ENCODE measurements at places on chromosomes 4 and X.
A peak's percentile ranks its signal among the peaks of the same experiment; 100 is the strongest.

DNA sequence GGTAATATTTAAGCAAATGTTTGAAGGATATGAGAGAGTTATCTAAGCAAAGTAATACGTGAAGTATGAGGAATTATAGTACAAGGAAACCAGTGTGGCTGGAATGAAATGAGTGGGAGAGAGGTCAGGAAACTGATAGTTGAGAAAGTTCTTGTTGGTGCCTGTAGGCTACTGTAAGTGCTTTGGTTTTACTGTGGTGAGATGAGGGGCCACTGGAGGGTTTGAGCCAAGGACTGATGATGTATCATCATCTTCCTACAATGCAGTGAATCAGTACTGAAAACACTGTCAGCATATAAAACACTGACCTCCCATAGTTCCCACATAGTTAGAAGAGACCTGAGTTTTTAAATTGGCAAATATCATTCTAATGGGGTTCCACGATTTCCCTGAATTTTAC, 367.5 kb upstream of the CTSO start:
- peak; percentile 98 for DNase-seq

DNA sequence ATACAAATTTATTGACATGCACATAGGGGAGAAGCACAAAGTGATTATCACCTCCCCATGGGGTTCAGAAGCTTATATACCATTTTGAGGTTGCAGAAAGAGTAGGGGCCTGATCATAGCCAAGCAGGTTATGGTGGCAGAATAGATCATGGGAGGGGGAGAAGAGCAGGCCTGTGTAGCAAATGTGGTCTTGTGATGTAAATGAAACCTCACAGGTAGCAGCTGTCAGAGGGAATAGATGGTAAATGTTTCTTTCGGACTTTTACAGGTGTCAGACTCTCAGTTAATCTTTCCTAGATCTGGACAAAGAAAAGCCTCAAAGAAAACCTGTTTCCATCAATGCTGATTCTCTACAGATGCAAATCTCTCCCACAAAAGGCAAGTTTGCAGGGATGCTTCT, 84.4 kb downstream of the CFAP299 start:
- no peak for DNase-seq

DNA sequence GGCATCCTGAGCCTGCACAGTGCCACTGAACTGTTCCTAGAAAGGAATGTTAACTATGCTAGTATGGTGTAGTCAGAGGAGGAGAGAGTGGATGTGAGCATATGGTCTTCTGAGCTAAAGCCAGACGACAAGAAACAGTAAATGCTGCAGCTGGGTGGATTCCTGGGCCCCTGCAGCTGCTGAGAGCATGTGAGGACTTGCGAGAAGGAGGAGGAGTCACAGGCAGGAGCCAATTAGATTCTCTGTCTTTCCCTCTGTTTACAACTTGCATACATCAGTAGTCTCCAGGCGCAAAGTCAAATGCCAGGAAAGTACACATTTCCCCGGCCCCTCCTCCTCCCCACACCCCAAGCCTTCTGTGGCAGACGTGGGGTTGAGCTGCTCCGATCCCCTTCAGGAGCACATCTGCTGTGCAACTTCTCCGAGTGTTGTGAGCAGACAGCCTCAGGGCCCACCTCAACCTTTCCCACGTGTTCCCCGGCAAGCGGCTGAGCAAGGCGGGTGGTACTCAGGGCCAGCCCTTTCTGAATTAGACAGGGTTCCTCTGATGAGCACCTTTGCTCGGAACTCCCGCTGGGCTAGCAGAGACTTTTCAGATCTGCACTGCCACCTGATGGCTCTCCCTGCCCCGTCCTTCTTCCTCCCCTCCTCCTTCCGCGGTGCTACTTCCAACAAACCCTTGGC, 108.7 kb upstream of the ATP6AP2 start:
- DNase-seq: peak; percentile 62

DNA sequence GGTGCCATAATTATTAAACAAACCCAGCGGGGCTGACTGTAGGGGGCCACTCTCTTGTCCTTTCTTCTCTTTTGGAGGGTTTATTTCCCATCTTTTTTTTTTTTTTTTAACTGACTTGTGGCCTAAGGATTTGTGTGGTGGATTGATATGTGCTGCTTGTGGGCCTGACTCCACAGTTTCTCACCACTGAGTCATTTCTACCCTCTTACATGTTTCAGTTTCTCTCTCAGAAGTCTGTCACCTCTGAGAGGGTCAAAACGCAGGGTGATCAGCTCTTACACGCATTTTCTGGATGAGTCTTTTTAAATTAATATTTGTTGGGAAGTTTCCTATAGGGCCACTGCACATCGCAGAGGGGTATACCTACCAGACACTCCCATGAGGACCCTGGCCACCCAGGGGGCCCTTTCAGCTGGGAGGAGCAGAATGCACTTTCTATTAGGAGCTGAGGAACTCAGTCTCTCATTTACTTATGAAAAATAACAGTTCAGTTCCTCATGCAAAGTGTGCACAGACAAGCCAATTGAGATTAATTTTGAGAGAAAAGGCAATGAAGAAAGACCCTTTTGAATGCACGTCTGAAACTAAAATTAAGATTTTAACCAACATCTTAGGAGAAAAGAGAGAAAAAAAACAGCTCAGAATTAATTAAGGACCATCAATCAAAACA, 407.9 kb downstream of the TECRL start:
- DNase-seq: no peak

GRCh38 chr4:134773497-134774000, 572.0 kb upstream of the PABPC4L start:
- DNase-seq: no peak

DNA sequence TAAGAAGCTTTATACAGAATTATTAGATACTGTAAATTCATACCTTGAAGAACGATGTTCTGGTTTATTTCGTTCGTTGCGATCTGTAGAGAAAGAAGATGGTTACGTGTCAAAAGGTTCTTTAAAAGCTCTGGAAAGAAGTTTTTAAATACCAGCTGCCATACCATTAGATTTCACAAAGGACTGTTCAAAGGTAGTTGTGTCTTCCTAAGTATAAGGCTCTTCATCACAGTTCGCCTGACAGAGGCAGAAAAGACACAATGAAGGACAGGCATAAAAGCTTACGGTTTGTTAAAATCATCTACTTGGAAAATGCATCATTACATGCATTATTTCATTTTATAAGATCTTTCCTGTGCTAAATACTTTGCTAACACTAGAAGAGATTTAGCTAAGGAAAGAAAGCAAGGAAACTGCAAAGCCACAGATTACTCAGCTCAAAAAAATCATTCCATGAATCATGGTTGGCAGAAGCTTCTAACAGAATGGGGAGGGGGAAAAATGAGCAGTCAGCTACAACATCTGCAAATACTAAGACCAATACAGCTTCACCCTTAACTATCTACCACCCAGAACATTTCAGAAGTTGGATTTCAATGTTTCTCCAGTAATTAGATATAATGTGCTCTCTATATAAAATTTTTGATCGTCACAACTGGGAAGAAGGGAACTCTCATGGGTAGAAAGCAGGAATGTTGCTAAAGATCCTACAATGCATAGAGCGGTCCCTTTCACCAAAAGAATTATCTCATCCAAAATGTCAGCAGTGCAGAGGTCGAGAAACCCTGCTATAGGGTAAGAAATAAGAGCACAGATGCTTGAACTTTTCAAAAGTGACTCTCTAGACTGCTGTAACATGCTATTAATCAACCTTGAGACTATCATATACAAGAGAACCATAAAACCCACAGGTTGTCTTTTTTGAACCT, 50.7 kb upstream of the PRSS48 start:
- peak; percentile 86 for DNase-seq
